Inflammatory macrophage (primary cell): ENCODE measurements at places on chromosomes 11 and 22.

DNA sequence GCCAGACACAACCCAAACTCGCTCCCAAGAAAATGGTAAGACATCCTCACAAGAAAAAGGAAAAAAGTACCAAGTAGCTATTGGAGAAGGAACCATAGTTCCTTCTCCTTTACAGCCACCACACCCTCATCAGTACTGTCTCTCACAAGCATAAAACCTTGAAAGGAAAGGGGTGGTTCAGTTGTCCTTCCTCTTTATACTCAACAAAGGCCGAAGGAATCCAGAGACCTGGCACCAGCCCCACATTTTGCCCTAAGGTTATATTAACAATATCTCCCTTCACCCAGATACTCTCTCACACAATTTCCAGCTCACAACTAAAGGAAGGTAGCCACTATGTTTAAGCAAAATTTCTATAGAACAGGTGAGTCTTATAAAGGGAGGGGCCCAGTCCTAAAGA, 8.5 kb downstream of the FHIP1B start:
- DNase-seq = peak; percentile 36

- no peak for DNase-seq
Measured at GRCh38 chr22:19610518-19611253, 86.5 kb upstream of the CLDN5 start.

DNA sequence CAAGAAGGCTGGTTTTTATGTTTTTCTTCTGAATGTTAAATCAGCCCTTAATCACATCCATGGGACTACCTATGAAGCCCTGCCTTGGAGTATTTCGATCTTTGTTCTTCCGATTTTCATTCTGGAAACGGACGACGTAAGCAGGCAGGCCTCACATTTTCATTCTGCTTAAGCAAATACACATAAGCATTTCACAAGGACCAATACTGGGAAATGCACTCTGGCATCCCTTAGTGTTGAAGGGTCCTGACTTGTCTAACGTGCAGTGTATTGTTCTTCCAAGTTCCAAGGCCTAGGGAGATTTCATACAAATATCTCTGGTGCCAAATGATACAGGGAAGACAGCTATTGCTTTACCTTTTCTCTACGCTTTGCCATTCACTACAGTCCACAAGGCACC, 143.8 kb downstream of the LARGE1 start:
- no peak for DNase-seq

DNA sequence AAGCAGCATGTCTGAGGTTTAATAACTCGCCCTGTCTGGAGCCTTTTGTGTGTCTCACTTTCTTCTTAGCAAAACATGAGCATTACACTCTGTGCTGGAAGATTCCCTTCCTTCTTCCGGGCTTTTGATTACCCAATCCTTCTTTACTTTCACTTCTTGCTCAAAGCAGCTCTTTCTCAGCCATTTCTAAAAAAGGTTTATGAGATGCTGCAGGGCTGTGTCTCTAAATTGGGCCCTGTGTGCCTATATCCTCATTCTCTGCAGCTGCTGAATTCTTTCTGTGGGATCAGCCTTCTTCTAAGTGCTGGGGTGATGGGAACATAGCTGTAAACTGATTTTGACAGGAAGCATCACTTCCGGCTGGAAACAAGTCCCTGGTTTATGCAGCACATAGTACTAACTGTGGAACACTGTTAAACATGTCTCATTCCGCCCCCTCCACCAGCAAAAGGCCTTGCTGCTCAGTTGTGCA, 71.8 kb downstream of the PIWIL4 start:
- peak; percentile 64 for DNase-seq

- DNase-seq = no peak
Measured at GRCh38 chr11:67665541-67666302, 8.7 kb downstream of the ALDH3B2 start.
